Ovary (tissue), 10 donors: ENCODE measurements at places on chromosomes 3 and 15. TPM values are rescaled to one million over a fixed set of nuclear protein-coding genes. Genes with fewer than 3 reads are reported as not detected.
A peak's percentile ranks its signal among the peaks of the same experiment; 100 is the strongest.

Gene EPB42
- total RNA-seq = 0.43 TPM

- no peaks in the 10 kb centered on the region for H3K4me1 ChIP-seq
- H3K27ac ChIP-seq = no peak overlapping the region
- DNase-seq = no peak
- no peaks in the 10 kb centered on the region for H3K36me3 ChIP-seq
Measured at GRCh38 chr3:15221574-15222217, 15.7 kb downstream of the CAPN7 start.

DNA sequence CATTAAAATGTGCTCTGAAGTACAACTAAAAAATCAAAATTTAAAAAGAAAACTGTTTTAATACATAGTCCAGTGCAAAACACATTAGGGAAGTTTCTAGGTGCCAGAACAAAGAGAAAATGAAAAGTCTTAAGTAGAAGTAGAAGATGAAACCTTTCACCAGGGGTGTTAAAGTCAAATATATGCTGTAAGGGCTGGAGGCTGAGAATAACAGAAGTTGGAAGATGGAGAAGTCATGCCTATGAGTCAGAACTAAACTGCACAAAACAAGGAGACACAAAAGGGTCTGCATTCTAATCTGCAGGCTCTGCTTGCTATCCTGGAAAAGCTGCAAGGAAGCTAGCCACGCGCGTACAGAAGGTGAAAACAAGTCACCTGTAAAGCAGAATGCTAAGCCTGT, 48.7 kb upstream of the CPB1 start:
- no peak overlapping the region for H3K4me3 ChIP-seq
- no peaks in the 10 kb centered on the region for H3K36me3 ChIP-seq
- no peak for DNase-seq
- no peaks in the 10 kb centered on the region for H3K4me1 ChIP-seq
- no peak overlapping the region for H3K27ac ChIP-seq
- H3K27me3 ChIP-seq = no peaks in the 10 kb centered on the region

DNA sequence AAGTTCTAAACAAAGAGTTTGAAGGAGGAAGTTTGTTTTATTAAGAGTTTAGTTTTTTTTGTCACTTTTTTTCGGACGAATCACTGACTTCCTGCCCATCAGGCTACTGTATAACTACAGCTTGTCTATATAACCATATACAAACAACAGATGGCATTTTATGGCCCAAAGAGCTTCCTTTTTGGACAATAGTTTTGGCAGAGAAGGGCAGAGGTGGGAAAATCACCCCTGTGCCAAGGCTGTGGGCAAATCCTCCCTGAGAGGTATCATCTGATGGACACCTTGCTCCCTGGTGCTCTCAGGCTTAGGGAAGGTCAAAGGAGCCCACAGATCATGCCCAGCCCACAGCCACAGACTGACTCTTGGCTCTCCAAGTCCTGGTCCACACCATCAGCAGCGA, 113.4 kb downstream of the OXNAD1 start:
- H3K4me1 ChIP-seq = peaks cover 6% of the 10 kb centered on the region
- no peaks in the 10 kb centered on the region for H3K27me3 ChIP-seq
- no peak overlapping the region for H3K27ac ChIP-seq
- DNase-seq = no peak

GRCh38 chr15:28986108-28986507, 100.3 kb downstream of the APBA2 start:
- no peak overlapping the region for H3K4me3 ChIP-seq
- H3K4me1 ChIP-seq = no peaks in the 10 kb centered on the region
- H3K27me3 ChIP-seq = no peaks in the 10 kb centered on the region
- DNase-seq = no peak

DNA sequence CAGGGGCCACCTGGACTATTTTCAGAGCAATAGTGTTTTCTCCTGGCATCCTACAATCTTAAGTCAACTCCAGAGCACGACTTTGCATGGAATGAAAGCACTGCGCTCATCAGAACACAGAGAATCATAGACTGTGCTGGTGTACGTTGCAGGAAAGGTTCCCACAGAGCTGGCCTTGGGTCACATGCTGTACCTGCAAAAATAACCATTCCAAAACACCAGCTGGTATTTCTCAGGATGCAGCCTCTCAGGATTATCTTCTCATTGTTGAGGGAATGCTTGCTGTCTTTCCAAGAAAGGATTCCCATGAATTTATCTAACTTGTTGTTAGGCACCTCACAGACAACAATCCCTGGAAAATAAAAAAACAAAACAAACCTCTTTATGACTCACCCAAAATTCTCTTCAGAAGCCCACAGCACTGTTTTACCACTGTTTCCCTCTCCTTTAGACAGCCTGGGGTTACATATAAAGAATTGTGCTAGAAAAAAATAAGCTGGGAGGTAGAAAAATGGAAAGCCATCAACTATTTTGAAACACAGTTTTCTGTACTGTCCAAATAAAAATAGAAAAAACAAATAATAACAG, 131.7 kb downstream of the ATP8B4 start:
- no peak for DNase-seq
- H3K4me3 ChIP-seq = no peak overlapping the region
- peak overlapping the region; percentile 36 for H3K27ac ChIP-seq
- H3K27me3 ChIP-seq = no peaks in the 10 kb centered on the region
- H3K4me1 ChIP-seq = peaks cover 11% of the 10 kb centered on the region
- no peaks in the 10 kb centered on the region for H3K36me3 ChIP-seq

Gene MNS1
- total RNA-seq = 6.2 TPM

GRCh38 chr3:197417441-197417840, 119.0 kb upstream of the DLG1 start:
- H3K27ac ChIP-seq = no peak overlapping the region
- DNase-seq = no peak
- no peaks in the 10 kb centered on the region for H3K27me3 ChIP-seq
- H3K4me3 ChIP-seq = no peak overlapping the region
- H3K4me1 ChIP-seq = no peaks in the 10 kb centered on the region

DNA sequence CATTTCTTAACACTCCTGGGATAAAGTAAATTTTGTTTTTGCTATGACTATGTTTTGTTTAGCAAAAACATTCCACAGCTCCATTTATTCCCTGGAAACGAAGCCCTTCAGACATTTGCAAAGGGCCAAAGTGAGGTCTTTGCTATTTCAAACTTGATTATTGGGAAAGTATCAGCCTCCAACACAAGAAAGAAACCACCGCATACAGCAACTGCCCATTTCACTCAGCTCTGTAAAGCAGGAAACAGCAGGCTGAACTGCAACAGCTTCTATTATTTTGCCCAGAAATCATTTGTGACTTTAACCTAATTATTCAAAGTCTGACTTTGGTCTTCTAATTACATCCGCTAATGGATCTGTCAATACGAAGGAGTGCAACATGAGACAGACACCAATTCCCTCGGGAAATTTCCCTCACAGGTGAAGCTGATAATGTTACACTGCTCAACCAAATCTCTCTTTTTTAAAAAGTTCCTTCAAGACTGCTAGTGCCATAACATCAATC, 72.1 kb downstream of the RFTN1 start:
- peaks cover 23% of the 10 kb centered on the region for H3K4me1 ChIP-seq
- H3K36me3 ChIP-seq = no peaks in the 10 kb centered on the region
- DNase-seq = no peak
- H3K27me3 ChIP-seq = no peaks in the 10 kb centered on the region
- no peak overlapping the region for H3K4me3 ChIP-seq

- no peak for DNase-seq
- H3K27ac ChIP-seq = no peak overlapping the region
- H3K27me3 ChIP-seq = no peaks in the 10 kb centered on the region
- no peaks in the 10 kb centered on the region for H3K4me1 ChIP-seq
- H3K4me3 ChIP-seq = no peak overlapping the region
Measured at GRCh38 chr3:40753951-40754350, 229.2 kb downstream of the ZNF621 start.

Gene MYO5C
- 2.4 TPM for total RNA-seq

DNA sequence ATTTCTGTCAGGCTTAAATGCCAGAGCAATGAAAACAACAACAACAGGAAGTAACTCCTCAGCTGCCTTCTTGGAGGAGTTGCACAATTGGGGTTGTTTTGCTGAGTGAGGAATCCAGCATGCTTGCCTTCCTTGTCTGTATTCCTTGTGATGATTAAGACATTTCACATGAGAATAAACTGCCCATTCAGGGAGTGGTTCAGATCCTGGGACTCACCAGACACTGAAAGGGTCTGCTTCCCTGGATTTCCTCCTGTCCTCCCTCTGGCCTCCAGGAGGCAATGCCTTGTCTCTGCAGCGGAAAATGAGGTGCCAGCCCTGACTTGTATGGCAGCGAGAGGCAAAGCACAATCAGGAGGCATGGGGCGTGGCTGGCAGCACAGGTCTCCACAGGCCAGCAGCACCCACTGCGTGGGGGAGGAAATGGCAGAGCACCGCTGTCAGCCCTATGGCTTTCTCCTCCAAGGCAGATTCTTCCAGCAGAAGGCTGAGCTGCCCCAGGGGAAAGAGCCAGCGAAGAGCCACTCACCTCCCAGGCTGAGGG, 41.5 kb downstream of the RBP2 start:
- H3K4me1 ChIP-seq = peaks cover 6% of the 10 kb centered on the region
- no peak for DNase-seq
- H3K4me3 ChIP-seq = no peak overlapping the region
- H3K36me3 ChIP-seq = no peaks in the 10 kb centered on the region
- no peak overlapping the region for H3K27ac ChIP-seq
- no peaks in the 10 kb centered on the region for H3K27me3 ChIP-seq

DNA sequence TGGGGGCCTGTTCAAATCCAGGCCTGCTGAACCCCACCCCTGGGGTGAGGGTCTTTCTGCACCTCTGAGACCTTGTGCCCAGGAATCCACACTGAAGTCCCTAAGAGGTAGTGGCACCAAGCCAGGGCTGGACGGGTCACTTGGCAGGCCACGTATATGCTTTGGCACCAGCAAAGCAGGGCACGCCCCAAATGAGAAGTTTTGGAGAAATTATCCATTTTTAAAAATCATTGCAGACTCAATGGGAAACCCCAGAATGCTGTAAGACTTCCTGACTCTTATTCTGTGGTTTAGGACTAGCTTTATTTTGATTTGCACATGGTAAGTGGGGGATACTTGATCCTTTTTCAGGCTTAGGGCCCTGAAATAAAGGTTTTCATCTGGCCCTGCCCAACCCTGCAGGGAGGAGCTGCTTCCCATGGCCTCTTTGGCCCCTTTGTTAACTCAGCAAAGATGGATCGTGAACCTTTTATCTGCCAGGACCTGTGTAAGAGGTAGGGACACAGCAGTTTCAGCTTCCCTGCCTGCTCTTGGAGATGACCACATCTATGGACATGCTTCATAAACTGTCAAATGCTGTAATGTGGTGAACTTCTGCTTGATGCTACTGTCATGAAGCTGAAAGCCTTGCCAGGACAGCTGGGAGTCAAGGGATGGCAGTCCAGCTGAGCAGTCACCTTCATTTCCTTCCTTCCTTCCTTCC, 88.0 kb downstream of the HMG20A start:
- H3K4me1 ChIP-seq = peaks cover 19% of the 10 kb centered on the region
- H3K27me3 ChIP-seq = no peaks in the 10 kb centered on the region
- H3K36me3 ChIP-seq = no peaks in the 10 kb centered on the region
- DNase-seq = peak; percentile 56

GRCh38 chr3:127831723-127832172, 9.4 kb upstream of the MGLL start:
- no peak for DNase-seq
- no peaks in the 10 kb centered on the region for H3K27me3 ChIP-seq
- H3K36me3 ChIP-seq = no peaks in the 10 kb centered on the region

Gene CAMK2N2
- total RNA-seq = not detected
